ENCODE measurements at places on chromosomes 7 and 10.

DNA sequence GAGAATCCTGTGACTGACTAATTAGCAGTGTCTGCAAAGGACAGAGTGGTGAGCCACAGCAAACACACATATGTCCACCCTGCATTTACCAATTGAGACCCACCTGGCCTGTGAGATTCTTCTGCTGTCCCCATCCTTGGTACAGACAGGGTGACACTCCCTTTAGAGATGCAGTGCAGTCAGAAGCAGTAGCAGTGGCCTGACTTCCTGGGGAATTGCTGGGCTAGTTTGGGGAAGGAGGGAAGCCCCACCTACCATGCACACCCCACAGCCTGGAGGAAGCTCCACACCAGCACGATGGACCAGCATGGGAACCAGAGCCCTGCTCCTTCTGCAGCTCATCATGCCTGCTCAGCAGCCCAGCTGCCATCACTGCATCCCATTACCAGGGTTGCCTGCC, 924.9 kb upstream of the ZNF722 start:
- DNase-seq = no peak

GRCh38 chr7:2036786-2037185, 196.0 kb downstream of the MAD1L1 start:
- DNase-seq = no peak

- DNase-seq = no peak
Observed at GRCh38 chr10:3635697-3636096, 149.3 kb downstream of the KLF6 start.

- no peak for DNase-seq
Observed at GRCh38 chr7:9028012-9028411, 594.6 kb downstream of the NXPH1 start.

GRCh38 chr7:713488-714230, 12.8 kb upstream of the DNAAF5 start:
- DNase-seq = no peak

DNA sequence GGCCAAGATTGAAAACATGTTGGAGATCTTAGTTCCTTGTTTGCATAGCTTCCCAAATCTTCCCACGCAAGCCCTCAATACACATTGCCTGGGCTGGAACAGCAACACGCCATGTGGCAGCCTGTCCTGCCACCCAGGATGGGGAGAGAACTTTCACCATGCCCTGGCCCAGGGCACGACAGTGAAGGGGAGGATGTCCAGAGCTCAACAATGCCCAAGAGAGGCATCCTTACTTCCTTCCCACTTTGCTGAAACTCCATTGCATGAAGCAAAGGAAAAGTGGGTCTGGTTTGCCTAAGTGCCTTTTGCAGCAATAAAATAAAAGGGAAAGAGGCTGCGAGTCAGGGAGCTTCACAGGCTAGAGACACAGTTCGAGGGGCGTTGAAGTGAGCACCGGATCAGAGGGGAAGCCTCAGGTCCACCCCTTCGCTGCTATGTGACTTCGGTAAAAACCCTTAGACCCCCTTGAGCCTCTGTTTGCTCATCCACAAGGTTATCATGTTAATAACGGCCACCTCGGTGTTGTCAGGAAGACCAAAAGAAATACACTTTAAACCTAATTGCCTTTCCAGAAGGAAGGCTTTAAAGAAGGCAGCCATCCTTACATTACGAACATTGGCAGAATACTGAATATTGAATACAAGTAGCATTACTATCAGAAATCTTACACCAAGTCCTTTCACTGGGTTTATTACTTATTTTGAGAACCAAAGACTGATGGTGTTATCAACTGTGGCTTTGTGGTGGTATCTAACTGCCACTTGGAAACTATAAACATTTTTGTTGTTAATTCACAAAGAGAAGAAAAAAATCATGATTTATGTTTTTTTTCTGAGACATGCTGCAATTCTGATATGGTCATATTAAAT, 133.3 kb downstream of the ICA1 start:
- no peak for DNase-seq

GRCh38 chr10:58064714-58065528, 202.8 kb downstream of the IPMK start:
- DNase-seq = peak; percentile 23

- DNase-seq = peak; percentile 36
Observed at GRCh38 chr10:116974456-116975005, 30.5 kb downstream of the SHTN1 start.

GRCh38 chr7:81165070-81165469, 246.2 kb upstream of the SEMA3C start:
- no peak for DNase-seq

GRCh38 chr7:4151926-4152549, 530.1 kb upstream of the FOXK1 start:
- no peak for DNase-seq

DNA sequence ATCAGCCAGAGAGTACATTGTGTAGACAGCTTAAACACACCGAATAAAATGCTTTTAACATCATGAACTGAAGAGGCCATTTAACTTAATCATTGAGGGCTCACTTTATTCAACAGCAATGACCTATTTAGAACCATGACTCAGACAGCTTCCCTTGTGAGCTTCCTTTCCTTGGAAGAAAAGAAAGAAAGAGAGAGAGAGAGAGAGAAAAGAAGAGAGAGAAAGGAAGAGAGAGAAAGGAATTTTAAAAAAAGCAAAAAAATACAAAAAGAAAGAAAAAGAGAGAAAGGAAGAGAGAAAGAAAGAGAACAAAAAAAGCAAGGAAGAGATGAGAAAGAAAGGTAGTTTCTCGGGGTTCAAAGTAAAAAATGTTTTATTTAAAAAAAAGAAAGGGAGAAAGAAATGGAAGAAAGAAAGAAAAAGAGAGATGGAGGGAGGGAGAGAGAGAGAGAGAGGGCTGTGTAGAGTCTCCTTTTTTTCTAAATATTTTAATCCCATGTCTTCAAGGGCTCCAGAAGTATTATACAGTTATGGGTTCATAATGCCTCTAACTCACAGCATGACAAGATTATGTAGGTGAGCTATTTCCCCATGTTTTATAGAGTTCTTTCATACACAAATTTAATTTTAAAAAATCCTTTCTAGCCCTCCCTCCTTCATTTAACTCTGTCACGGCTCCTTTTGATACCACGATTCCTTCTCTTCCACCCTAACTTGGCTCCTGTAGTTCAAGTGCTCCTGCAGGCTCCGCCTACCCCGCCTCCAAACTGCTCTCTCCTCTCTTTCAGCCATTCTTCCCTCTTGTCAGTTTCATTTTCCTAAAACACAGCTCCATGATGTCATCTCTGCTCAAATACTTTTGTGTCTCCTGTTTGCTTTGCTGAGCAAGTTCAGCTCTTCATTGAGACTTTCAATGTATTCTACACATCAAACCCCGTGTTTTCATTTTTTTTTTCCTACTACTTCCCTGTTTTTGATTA, 85.5 kb downstream of the PRTFDC1 start:
- peak; percentile 89 for DNase-seq

DNA sequence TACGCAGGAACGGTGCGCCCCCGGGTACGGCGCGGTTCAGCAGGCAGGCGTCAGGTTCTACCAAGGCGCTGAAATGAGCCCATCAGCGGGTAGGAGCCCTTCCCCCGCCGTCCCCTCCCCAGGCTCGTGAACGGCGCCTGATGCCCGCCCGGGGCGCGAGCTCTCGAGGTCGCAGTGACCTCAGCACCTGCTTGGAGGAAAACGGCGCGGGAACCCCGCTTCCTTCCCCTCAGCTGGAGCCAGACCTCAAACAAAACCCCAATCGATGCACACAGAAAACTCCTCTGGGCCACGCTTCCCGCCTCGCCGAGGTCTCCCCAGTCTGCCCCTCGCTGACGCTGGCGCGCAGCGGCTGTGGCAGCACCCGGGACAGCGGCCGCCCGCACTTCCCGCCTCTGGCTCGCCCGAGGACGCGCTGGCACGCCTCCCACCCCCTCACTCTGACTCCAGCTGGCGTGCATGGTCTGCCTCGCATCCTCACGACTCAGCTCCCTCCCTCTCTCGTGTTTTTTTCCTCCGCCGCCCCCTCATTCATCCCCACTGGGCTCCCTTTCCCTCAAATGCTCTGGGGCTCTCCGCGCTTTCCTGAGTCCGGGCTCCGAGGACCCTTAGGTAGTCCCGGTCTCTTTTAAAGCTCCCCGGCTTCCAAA, 514 bp upstream of the GAD2 start:
- DNase-seq = peak; percentile 53

DNA sequence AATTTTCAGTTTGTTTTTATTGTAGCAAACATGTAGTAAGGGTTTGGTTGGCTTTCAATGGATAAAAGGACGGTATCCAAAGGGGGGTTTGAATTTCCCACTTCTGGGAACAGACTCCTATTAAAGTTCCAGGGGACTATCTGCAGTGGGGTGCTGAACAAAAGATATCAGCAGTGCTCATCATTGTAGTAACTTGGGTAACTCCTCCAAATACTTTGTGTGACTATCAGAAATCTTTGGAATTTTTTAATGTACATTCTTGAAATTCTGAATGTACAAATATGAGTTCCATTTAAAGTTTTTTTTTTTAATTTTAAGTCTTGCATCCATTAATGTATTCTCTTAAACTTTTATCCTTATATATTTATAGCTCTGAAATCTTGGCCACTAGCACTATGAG, 42.1 kb downstream of the CYP51A1 start:
- DNase-seq = no peak

GRCh38 chr7:87216701-87217508, 2.6 kb downstream of the TMEM243 start:
- DNase-seq = no peak

DNA sequence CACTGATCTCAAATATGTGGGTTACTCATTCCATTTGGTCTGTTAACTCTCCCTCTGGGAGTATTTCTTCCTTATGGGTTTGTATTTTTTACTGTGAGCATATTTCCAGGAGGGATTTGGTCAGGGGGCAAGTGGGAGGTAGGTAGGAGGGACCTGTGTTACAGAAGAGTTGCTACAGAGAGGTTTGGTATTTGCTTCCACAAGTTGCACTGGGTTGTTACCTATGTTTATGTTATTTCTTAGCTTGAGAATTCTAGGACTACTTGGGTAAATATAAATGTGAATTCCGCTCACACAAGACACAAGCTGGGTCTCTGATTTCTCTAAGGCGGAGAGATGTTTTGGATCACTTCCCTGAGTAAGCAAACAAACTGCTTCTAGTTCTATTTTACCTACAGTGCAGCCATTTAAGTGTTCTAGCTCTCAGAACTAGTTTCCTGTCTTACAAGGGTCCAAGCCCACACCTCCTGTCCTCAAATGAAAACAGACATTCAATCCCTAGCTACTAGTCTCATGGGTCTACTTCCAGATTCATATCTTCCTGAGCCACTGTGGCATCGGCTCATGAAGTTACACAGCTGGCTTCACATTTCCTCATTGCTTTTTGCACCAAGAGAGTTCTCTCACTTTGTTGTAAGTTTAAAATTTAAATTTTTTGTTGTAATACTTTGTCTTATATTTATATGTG, 75.4 kb upstream of the PPP1R3C start:
- no peak for DNase-seq

- no peak for DNase-seq
Observed at GRCh38 chr10:133442191-133442966, 11.4 kb upstream of the SCART1 start.

Data from suppressor macrophage treated with lipopolysaccharide for 1 hour (primary cell).